ENCODE measurements at places on chromosomes 16 and 17.

- DNase-seq, result no peak
Observed at GRCh38 chr17:30808785-30809286, 15.7 kb downstream of the CRLF3 start.

DNA sequence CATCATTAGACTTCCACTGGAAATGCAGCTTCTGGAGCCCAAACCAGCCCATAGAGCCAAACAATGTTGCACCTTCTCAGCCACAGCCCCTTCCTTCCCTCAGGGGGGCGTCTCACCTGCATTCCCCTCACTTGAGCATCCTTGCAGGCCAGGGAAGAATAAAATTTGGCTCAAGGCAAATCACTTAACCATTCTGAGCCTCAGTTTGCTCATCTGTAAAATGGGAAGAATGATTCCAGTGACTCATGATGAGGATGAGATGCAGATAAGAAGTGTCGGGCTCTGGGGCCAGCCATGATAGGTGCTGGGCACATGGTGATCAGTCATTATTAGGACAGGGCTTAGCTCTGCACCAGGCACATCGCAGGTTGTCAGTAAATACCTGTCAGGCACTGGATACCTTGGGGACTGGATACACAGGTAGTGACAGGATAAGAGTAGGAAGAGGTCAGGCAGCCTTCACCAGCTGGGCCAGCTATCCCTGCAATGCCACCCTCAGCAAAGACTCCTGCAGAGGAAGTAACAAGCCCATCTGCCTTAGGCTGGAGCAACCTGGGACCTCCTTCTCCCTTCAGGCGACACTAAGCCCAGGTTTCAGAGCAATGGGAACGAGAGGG lies 208.0 kb upstream of the TNRC6C start:
- no peak for DNase-seq

- no peak for DNase-seq
Observed at GRCh38 chr16:81384006-81384405, 60.6 kb upstream of the CMIP start.

GRCh38 chr16:57651344-57652333 lies 16.5 kb upstream of the ADGRG3 start:
- no peak for DNase-seq

- DNase-seq, result no peak
Observed at GRCh38 chr16:73874324-73874723, 422.3 kb upstream of the PSMD7 start.

DNA sequence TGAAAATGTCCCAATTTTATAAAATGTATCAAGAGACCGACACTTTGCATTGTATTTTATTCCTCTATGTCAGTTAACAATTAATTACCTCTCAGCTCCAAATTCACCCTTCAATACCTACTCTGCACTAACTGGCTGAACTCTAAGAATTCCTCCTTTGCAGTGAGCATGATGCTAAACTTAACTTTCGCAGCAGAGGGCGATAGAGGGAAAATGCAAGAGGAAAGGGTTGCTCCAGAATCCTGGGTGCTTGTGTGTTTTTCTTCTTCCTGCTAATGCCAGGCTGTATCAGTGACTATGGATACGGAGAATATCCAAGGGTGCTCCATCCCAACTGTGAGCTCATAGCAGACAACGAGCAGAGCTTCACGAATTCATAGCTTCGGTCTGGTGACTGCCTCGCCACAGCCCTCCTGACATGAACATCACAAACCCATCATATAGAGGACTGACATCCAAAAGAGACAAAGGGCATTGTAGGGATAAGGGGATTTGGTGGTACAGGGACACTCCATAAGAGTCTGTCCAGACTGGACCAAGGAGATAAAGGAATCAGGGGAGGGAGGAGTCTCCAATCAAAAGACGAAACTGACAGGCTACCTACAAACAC lies 172.9 kb downstream of the STX8 start:
- no peak for DNase-seq

DNA sequence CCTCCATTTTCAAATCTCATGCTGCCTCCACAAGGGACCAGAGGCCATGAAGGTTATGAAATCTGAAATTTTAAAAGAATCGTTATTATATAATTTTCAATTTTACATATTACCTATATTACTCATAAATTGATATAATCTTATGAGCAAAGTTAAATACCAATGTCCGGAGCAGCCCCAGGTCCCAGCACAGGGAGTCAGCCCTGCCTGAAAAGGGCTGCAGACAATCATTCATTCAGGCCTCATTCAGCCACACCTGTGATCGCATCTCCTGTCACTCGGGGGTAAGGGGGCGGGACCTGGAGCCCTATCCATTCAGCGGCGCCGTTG lies 172.5 kb downstream of the AHSP start:
- no peak for DNase-seq

GRCh38 chr16:86554917-86555703 lies at the start of gene MTHFSD:
MTHFSD (minus strand) TSS chr16:86555235; CDS start chr16:86555184, 51 bp downstream.
- no peak for DNase-seq

DNA sequence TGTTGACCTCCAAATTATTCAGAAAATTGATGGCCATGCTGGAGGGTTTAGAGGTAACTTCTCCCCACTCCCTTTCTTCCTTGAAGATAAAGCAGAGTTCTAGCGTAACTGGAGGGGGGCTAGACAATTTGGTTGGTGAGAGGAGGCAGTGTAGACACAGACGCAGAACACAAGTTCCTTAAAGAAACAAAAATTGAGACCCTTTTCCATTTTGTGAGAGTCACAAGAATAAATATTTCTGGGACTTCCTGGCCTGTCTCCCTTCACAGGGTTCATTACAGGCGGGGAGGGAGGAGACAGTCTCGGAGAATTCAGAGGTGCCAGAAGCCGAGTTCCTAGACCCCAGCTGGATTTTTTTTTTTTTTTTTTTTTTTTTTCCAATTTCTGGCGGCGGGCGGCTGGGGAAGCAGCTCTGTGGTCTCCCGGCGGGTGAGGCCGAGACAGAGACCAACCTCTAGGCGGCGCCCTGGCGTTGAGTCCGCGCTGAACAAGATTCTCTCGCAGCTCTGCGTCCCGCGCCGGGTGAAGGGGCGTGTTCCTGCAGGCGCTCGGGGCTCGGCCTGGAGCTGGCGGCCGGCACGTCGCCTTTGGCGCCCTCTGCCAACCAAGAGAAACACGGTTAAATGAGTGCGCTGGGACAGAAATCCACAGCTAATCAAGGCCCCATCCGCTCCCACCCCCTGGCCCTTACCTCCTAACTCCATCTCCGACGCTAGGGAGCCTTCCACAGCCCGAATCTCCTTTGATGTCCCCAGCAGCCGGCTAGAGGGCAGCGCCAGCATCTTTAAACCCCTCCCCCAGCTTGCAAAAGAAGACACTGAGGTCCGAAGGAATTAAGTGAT lies 10.2 kb upstream of the HOXB9 start:
- no peak for DNase-seq

DNA sequence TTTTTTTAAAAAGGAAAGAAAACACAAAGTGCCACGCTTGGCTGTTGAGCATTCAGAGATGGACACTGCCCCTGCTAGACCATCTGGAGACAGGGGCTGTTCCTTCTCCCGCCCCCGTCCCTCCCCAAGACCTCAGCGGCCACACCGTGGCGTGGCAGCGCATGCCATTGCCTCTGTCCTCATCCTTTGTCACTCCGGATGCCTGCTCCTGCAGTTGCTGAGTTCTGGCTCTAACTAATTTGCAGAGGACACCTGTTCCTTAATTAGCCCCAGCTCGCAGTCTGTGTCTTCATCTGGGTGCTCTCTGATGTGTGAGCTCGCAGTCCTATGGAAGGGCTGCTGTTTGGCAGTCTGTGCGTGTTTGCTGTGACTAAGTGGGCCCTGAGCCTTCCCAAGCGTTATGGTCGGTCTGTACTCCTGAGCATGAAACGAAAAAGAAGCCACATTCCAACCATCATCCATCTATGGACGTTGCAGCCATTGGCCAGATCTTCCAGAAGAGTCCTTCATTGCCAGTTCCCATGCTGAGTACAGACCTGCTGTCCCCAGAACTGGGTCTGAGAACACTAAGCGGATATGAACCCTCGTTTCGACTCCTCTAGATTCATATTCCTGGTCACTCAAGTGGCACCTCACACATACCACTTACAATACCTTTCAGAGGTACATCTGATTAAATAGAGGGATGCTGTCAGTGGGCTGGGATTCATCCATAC lies 40.9 kb upstream of the NAT9 start:
- no peak for DNase-seq

DNA sequence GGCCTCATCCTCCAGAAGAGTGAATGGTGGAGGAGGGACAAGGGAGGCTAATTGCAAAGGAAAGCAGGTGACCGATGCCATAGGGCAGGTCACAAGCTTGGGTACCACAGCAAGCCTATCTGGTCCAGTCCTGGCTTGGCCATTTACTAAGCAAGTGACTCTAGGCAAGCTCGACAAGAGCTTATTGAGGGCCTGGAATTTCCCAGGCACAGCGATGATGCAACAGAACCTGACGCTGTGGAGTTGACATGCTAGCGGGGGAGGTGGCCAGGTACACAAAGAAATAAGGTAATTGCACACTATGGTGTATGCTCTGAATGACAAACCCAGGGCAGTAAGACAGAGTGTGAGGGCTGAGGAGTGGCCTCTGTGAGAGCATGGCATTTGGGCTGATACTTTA lies 98.5 kb downstream of the PGS1 start:
- DNase-seq, result no peak

DNA sequence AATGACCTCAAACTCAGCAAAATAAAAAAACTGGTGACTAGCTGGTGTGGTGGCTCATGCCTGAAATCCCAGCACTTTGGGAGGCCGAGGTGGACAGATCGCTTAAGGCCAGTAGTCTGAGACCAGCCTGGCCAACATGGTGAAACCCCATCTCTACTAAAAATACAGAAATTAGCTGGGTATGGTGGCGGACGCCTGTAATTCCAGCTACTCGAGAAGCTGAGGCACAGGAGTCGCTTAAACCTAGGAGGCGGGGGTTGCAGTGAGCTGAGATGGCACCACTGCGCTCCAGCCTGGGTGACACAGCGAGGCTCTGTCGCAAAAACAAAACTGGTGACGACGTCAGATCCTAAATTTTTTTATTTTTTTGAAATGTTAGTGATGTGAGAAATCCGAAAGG lies 82.6 kb upstream of the TOB1 start:
- DNase-seq, result no peak

- no peak for DNase-seq
Observed at GRCh38 chr17:58289869-58290268, 9.1 kb upstream of the MPO start.

- DNase-seq, result no peak
Observed at GRCh38 chr16:86410081-86410480, 100.2 kb upstream of the FOXF1 start.

GRCh38 chr16:84899414-84899813 lies 79.6 kb downstream of the CRISPLD2 start:
- no peak for DNase-seq

DNA sequence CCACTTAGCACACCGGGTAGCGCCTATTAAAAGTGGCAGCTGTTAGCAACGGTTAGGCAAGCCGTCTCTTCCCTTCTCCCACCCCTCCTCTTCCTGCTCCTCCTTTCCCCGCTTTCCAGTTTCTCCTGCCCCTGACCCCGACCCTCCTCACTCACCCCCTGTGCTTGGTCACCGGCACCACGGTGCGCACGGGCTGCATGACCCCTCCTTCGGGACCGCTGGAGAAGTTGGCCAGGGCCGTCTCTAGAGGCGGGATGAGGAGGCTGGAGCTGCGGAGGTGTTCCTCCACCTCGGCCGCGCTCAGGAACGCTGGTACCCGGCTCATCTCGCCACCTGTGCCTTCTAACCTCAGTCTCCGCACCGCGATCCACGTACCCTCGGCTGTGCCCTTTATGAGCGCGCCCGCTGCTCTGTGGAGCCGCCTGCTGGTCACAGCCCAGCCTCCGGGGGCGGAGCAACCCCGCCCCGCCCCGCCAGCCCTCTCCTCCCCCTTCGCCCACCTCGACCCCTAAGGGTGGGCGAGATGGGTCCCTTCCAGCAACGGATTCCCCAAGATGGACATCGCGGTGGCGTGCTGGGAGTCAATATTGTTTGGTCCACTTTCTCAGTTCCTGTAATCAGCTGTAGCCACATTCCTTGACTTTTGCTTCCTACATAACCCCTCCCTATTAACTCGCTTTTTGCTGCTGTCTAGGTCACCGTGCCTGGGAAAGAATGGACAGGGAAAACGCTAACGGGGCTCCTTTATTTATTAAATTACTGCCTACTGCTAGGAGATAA lies at the start of gene CRYM:
CRYM (minus strand) TSS at position 364 of the 780 bp plus-strand sequence; CDS start at position 325, 39 bp downstream.
- DNase-seq, result no peak

GRCh38 chr17:62827746-62828485 lies 19.8 kb upstream of the MARCHF10 start:
- DNase-seq, result no peak

- no peak for DNase-seq
Observed at GRCh38 chr16:17070882-17071592, 399.7 kb downstream of the XYLT1 start.

DNA sequence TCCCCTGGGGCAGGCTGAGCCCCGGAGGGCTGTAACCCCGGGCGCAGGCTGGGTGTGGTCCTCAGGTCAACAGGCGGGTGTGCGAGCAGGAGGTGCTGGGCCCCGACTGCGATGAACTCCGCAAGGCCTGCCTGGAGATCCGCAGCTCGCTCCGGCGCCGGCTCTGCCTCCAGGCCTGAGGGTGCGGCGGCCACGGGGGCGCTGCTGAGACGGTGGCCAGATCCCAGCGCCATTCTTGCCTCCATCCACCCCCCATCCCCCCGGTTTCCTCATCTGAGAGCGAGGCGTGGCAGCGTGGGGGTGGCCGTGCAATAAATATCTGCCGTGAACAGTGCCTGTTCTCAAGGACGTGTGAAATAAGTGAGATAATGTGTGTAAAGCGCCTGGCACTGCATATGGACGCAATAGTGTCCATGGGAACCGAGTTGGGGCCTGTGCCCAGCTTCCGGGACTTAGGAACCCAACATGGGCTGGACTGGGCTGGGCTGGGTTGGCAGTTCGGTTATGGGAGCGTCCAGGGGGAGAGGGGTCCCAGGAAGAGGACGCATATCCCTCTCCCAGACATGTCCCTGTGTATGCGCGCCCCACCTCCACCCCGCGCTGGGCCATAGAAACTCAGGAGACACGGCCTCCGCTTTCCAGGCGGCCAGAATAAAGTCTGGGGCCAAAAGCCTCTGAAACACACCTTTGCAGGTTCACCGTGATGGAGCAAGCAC lies 15.0 kb downstream of the ZNF213 start:
- no peak for DNase-seq

DNA sequence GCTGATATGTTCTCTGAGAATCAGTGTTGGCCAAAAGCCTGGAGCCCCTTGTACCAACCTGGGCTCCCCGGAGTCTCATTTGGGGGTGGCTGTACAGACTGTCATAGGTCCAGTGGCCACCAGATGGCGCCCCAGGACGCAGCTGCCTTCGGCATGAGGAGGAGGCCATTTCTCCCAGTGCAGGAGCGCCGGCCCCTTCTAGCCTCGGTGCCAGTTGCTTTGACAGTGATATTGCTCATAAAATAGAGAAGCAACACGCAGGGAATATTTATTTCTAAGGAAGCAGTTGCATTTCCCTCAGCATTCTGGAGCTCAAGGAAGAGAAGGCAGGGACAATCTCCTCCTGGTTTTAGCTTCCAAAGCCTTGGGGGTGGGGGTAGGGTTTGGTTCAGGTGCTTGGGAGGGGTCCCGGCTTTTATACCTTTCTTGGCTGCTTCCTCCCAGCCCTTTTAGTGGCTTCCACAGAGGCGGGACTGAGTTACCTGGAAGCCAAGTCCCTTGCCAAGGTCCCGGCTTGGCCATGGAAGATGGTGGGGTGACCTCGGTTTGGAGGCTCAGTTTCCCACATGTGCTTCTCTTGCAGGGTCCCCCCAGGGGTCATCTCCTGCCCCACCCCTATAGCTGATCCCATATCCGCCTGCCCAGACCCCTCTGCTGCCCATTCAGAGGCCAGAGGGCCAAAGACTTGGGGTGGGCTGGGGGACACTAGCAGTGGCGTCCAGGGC lies 117.8 kb upstream of the CDC42EP4 start:
- DNase-seq, result peak; percentile 20
